ENCODE measurements at places on chromosomes 6 and 20. TPM values are rescaled to one million over a fixed set of nuclear protein-coding genes. Genes with fewer than 3 reads are reported as not detected.

MCHR2 gene
- not detected for total RNA-seq

SIRPB2 gene
- not detected for total RNA-seq

TM9SF4 gene
- 35.7 TPM for total RNA-seq

PTGIS gene
- total RNA-seq: 3.8 TPM

CENPQ gene
- total RNA-seq: 18.0 TPM

HLA-DOB gene
- total RNA-seq: 3.9 TPM

POPDC3 gene
- not detected for total RNA-seq

TPX2 gene
- 159 TPM for total RNA-seq
